ENCODE measurements at places on chromosomes 4 and X. TPM values are rescaled to one million over a fixed set of nuclear protein-coding genes. Genes with fewer than 3 reads are reported as not detected.

Gene EPGN
- not detected for polyA plus RNA-seq

Gene SGMS2
- polyA plus RNA-seq: 2.3 TPM

Gene PARM1
- 24.3 TPM for polyA plus RNA-seq

Gene SMPX
- polyA plus RNA-seq: 171 TPM

Gene ALAS2
- polyA plus RNA-seq: not detected

Gene ARAF
- 57.0 TPM for polyA plus RNA-seq

Gene CYBB
- polyA plus RNA-seq: 1.9 TPM

Gene FAM200B
- polyA plus RNA-seq: 23.2 TPM

Gene PAGE2B
- not detected for polyA plus RNA-seq

Gene NSG1
- polyA plus RNA-seq: 1.6 TPM

Gene SNCA
- polyA plus RNA-seq: 2.5 TPM

Gene TBX22
- not detected for polyA plus RNA-seq

Gene VCX
- not detected for polyA plus RNA-seq

Gene PABPC1L2B
- not detected for polyA plus RNA-seq

Gene DSPP
- polyA plus RNA-seq: not detected

Gene PAGE5
- polyA plus RNA-seq: not detected

Gene WDR17
- 0.29 TPM for polyA plus RNA-seq

Gene SLC30A9
- polyA plus RNA-seq: 9.8 TPM

Gene PIR
- 15.7 TPM for polyA plus RNA-seq

All from heart right ventricle (tissue), 16 donors.